ENCODE measurements at places on chromosomes 2 and 18.
A peak's percentile ranks its signal among the peaks of the same experiment; 100 is the strongest.

DNA sequence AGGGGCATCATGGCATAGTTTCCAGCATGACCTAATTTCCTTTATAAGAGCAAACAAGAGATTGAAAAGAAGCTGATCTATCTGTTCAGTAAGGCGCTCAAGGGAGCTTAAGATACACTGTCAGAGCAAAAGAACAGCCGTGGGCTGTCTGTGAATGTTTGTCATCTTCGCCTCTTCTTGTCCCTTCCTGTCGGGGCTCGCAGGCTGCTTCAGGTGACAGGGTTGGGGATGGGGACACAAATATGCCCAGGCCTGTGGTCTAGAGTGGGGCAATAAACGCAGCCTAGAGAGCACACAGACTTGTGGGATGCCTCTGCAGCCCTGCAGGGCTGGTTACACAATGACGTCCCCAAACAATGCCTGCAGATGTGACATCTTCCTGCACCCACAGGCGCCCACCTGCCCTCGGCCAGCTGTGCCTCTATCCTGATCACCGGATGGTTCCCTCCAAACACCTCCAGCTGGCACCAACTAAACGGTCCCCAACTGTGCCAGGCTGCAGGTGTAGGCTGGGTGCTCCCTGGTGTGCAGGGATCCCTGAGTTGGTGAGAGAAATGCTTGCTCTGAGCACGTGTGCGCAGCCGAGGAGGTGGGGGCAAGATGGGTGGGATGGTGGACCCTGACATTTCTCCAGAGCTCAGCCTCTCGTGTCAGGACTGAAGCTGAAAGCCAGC, 72.8 kb downstream of the EDAR start:
- DNase-seq = no peak

DNA sequence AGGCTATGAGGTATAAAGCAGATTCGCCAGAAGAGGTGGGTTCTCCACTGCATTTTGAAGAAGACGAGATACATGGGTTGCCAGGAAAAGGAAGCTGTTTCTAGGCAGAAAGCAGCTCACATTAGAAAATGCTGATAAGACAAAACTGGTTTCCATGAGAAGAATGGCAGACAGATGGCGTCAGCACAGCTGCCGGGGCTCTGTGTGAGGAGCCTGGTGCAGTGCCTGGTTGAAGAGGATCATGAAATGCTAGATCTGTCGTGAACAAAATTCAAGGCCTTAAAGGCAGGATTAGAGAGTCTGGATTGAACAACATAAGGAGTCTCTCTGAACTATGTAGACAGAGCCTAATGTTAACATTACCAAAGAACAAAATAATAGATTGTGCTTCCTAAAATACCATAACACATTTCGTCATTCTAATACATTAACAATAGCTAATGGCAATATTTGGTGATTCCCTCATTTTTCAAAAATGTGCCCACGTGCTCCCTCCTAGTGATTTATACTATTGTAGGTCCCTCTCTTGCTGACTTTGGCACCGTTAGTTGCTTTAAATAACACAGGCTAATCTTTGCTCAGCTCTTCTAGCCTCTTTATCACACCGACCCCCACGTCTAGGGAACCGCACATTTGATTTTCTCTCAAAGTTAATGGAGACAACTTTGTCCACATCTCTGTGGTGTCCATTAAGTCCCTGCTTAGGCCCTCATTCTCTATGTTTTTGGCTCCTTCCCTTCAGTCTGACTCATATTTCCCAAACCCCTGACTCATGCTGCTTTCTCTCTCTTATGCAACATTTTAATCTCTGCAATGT, 38.2 kb downstream of the EFEMP1 start:
- peak; percentile 89 for DNase-seq

DNA sequence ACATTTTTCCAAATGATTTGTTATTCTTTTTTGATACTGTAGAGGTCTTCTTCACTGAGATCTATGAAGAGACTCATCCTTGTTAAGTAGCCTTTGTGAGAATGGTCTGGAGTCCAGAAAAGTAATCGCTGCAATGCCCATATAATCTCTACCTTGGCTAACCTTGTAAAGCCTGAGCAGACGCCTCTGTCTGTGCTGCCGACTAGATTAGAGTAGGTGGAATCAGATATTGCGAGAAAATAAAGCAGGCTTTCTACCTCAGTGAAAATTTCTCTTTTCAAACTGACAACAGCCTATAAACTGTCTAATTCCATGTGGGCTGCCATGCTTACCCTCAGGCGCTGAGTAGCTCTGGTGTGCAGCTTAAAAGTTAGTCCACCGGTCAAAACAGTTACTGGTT, 17.5 kb upstream of the CERS6 start:
- DNase-seq = no peak

DNA sequence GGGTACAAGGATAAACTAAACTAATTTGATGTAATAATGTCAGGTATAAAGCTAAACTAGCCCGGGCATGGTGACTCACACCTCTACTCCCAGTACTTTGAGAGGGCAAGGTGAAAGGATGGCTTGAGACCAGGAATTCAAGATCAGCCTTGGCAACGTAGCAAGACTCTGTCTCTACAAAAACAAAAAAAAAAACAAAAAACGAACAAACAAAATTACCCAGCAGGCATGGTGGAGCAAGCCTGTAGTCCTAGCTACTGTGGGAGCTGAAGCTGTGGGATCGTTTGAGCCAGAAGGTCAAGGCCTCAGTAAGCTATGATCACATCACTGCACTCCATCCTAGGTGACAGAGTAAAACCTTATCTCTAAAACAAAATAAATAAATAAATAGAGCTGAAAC, 131.8 kb upstream of the KYNU start:
- DNase-seq = no peak

DNA sequence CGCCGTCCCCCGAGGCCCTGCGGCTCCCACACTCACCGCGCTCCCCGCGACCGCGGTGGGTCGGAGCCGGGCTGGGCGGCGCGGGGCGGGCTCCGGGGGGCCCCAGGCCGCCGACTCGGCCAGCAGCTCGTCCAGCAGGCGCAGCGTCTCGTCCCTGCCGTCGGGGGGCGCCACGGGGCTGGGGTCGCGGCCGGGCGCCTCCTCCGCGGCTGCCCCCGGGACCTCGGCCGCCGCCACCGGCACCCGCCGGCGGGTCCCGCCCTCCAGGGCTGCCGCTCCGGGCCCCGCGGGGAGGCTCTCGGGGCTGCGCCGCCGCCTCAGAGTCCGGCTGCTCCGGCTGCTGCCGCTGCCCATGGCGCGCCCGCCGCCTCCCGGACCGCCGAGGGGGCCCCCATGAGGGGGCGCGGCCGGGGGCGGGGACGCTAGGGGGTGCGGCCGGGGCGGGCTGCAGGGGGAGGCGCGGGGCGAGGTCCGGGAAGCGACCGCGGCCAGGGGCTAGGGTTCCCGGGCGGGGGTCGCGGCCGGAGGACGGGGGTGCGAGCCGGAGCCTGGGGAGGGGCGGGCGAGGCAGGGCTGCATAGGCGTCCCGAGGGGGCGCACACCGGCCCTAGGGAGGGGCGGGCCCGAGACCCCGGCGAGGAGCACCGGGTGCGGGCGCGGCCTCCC, at the start of gene CYS1:
CYS1 (minus strand) TSS at position 542 of the 666 bp plus-strand sequence; CDS start at position 354, 188 bp downstream.
- no peak for DNase-seq

GRCh38 chr2:238339814-238340213, 19.5 kb downstream of the TRAF3IP1 start:
- DNase-seq = no peak
